ENCODE measurements at places on chromosomes 4 and X.

DNA sequence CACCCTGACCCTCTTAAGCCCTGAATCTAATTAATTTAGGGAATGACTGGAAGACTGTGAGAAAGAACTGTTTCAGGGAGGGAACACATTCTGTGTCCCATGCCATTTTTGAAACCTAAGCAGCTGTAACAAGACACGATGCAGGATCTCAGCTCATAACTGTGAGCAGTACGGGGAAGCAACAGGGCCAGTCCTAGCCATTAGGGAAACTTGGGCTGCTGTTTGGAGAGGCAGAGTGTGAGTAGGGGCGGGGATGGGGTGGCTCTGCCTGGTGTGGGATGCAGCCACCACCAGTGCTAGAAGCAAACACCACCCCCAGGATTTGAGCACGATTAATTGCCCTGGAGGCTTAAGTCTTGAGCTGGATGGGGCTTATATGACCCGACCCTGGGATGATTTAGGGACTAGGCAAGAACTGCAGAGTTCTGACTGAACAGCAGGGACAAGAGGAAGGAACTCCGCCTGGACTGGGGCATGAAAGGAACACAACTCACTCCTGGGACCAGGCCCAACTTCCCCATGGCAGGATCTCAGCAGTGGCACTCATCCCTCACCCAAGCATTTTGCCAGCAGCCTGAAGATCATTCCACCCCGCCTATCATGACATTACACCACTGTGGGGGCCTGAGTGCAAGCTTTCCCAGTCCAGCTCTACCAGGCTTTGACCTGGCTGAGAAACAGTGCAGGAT lies 43.1 kb downstream of the ATRX start:
- H3K27ac ChIP-seq: no peak overlapping the region
- no peak for DNase-seq
- no peak overlapping the region for H3K4me3 ChIP-seq
- H3K4me1 ChIP-seq: peaks cover 6% of the 10 kb centered on the region
- H3K36me3 ChIP-seq: no peaks in the 10 kb centered on the region
- H3K27me3 ChIP-seq: no peaks in the 10 kb centered on the region

DNA sequence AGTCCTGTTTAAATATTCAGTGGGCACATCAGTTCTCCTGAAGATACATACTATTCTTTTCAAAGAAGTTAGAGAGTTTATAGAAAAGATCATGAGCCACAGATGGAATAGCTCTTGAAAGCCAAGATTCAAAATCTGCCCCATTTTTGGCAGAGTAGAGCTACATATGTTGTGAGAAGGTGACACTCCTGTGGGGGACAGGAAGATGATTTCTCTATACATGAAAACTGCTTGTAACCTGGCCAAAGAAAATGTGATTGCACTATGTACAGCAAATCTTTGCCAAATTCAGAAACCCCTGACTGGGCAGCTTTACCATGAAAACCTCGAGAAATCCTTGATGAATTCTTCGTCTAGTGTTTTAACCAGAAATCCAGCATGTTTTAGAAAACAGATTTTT lies 44.9 kb downstream of the GPM6A start:
- no peaks in the 10 kb centered on the region for H3K4me1 ChIP-seq
- H3K36me3 ChIP-seq: no peaks in the 10 kb centered on the region
- H3K27me3 ChIP-seq: no peaks in the 10 kb centered on the region
- DNase-seq: no peak
- H3K27ac ChIP-seq: no peak overlapping the region

DNA sequence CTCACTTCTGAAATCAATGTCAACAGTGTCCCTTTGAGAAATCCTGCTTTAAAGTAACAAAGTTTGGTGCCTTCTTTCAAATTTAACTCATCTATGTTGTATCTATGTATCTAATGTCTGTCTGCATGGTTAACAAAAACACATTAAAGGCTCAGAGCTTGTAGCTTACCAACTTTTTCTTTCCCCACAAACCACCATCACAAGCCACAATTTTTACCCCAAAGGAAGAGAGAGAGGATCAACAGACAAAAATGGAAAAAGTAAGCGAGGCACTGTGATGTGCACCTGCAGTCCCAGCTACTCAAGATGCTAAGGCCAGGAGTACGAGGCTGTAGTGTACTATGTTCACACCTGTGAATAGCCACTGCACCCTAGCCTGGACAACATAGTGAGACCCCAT lies 17.2 kb downstream of the ATRX start:
- H3K27me3 ChIP-seq: no peaks in the 10 kb centered on the region
- H3K27ac ChIP-seq: no peak overlapping the region
- no peak overlapping the region for H3K4me3 ChIP-seq
- no peaks in the 10 kb centered on the region for H3K36me3 ChIP-seq

DNA sequence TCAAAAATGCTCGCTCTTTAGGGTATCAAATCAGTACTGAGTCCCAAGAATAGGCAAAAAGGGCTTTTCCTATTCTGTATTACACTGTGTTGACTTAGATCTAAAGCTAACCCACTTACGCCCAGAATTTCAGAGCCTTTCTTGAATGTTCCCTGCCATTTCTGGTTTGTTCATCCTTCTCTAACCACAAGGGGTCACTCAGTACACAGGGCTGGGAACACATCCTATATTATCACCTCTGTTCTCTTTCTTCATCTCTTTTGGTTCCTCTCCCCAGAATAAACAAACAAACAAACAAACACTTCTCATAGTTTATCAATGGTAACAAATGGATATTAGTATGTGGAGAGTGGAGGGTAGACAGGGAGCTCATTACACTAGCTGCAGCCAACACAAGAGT lies 25.5 kb upstream of the MORC4 start:
- DNase-seq: no peak
- H3K27me3 ChIP-seq: no peaks in the 10 kb centered on the region
- no peaks in the 10 kb centered on the region for H3K4me1 ChIP-seq
- H3K27ac ChIP-seq: no peak overlapping the region

- H3K36me3 ChIP-seq: no peaks in the 10 kb centered on the region
- no peak for DNase-seq
- H3K4me3 ChIP-seq: no peak overlapping the region
- no peak overlapping the region for H3K27ac ChIP-seq
These were observed 14.9 kb upstream of the EXOSC9 start for GRCh38 chr4:121786221-121786620.

DNA sequence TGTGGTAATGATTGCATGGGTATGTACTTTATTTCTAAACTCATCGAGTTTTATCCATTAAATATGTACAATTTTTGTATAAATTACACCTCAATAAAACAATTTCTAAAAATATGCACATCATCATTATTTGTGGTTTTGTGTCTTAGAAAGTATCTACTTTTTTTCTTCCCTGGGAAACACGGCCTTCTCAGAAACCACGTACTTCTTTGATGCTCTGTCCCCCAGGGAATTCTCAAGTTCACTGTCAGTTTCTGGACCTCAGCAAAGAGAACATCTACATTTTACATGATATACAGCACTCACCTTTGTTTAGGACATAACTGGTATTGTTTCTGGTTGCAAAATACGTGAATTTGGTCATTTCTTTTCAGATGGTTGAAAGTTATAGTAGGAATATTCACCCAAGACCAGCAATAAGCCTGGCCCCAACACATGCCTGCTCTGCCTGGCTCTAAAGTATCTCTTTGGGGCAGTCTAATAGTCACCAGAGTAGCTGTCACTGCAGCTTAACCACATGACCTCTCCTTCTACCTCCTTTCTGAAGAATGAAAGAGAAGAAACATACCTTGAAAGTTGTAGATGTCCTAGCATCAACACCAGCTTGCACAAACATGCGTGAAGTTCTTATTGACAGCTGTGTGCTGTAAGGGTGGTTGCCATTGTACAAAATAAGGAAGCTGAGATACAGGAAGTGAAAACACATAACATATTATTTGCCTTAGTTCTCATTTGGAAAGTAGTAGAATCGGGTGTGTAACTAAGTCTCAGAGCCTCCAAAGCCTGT lies 48.4 kb upstream of the SPANXN4 start:
- DNase-seq: no peak
- H3K4me1 ChIP-seq: no peaks in the 10 kb centered on the region
- no peak overlapping the region for H3K27ac ChIP-seq
- H3K27me3 ChIP-seq: no peaks in the 10 kb centered on the region

DNA sequence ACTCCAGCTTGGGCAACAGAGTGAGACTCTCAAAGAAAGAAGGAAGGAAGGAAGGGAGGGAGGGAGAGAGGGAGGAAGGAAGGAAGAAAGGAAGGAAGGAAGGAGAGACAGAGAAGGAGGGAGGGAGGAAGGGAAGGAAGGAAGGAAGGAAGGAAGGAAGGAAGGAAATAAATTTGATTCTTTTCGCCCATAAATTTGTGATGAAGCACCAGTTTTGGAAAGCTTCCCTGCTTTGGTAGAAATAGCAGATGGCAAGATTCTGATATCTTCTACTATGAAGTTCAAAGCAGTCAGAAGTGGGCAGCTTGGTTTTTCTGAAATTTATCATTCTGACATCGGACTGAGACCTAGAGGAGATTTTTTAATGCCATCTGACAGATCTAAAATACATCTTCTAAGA lies 11.7 kb upstream of the GYG2 start:
- no peaks in the 10 kb centered on the region for H3K36me3 ChIP-seq
- H3K27me3 ChIP-seq: no peaks in the 10 kb centered on the region
- no peak for DNase-seq
- H3K27ac ChIP-seq: no peak overlapping the region

GRCh38 chrX:73785493-73785892 lies 222.5 kb downstream of the CHIC1 start:
- H3K27me3 ChIP-seq: no peaks in the 10 kb centered on the region
- H3K27ac ChIP-seq: no peak overlapping the region
- no peaks in the 10 kb centered on the region for H3K4me1 ChIP-seq
- no peaks in the 10 kb centered on the region for H3K36me3 ChIP-seq
- no peak for DNase-seq
- no peak overlapping the region for H3K4me3 ChIP-seq

GRCh38 chrX:123184219-123184865 lies at the start of gene GRIA3:
TSS of gene GRIA3 (plus strand) at chrX:123184278. CDS start at chrX:123184536, 258 bp downstream.
- peaks cover 28% of the 10 kb centered on the region for H3K27me3 ChIP-seq
- peak within 1 kb of the TSS; percentile 55 for H3K4me3 ChIP-seq
- H3K27ac ChIP-seq: no peak within 1 kb of the TSS
- no peaks in the 10 kb centered on the region for H3K36me3 ChIP-seq
- DNase-seq: no peak
- peaks cover 16% of the 10 kb centered on the region for H3K4me1 ChIP-seq

GRCh38 chr4:149723065-149723464 lies 92.6 kb downstream of the IQCM start:
- H3K4me3 ChIP-seq: no peak overlapping the region
- H3K27ac ChIP-seq: no peak overlapping the region
- no peaks in the 10 kb centered on the region for H3K27me3 ChIP-seq
- no peak for DNase-seq

- H3K36me3 ChIP-seq: no peaks in the 10 kb centered on the region
- no peaks in the 10 kb centered on the region for H3K4me1 ChIP-seq
- DNase-seq: no peak
- H3K4me3 ChIP-seq: no peak overlapping the region
- no peak overlapping the region for H3K27ac ChIP-seq
- no peaks in the 10 kb centered on the region for H3K27me3 ChIP-seq
These were observed 1003.5 kb downstream of the STPG2 start for GRCh38 chr4:97139791-97140190.

DNA sequence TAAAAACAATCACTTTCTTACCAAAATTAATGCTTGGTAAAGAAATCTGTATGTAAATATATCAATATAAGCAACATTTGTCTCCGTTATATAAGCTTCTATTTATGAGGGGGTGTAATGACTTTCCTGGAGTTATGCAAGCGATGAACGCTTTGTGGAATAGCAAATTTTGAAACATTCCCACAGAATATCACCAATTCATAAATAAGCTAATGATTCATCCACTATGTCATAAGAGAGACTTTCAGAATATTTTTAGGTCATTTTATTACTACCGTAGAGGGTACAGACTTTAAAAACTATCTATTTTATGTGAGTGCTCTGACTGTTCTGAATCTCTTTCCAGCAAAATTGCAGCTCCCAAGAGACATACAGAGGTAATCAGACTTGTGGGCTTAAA lies 179.5 kb upstream of the FTHL17 start:
- DNase-seq: no peak
- no peaks in the 10 kb centered on the region for H3K4me1 ChIP-seq
- no peak overlapping the region for H3K27ac ChIP-seq
- H3K36me3 ChIP-seq: no peaks in the 10 kb centered on the region
- H3K27me3 ChIP-seq: no peaks in the 10 kb centered on the region

GRCh38 chr4:86834901-86835300 lies 14.3 kb downstream of the SLC10A6 start:
- H3K27me3 ChIP-seq: no peaks in the 10 kb centered on the region
- H3K36me3 ChIP-seq: peaks cover 8% of the 10 kb centered on the region
- H3K27ac ChIP-seq: no peak overlapping the region
- no peak for DNase-seq
- no peak overlapping the region for H3K4me3 ChIP-seq
- H3K4me1 ChIP-seq: peaks cover 15% of the 10 kb centered on the region

DNA sequence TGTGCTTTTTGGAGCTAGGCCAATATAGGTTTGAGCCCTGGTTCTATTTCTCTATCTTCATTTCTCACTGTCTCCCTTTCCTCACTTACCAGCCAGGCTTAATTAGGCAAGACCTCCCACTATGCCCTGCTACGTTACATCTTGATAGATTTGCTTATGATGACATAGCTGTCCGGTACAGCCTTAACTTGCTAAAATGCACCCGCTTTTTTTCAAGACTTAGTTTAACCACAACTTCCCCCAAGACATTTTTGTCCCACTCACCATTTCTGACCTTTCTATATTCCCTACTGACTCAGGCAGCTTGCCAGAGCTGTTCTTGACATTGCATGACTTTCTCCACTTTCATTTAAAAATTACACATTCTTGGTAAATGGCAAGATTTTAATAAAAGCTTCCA lies 152.6 kb downstream of the MID1 start:
- H3K27me3 ChIP-seq: no peaks in the 10 kb centered on the region
- DNase-seq: no peak
- no peak overlapping the region for H3K27ac ChIP-seq
- H3K4me1 ChIP-seq: no peaks in the 10 kb centered on the region
- no peaks in the 10 kb centered on the region for H3K36me3 ChIP-seq

DNA sequence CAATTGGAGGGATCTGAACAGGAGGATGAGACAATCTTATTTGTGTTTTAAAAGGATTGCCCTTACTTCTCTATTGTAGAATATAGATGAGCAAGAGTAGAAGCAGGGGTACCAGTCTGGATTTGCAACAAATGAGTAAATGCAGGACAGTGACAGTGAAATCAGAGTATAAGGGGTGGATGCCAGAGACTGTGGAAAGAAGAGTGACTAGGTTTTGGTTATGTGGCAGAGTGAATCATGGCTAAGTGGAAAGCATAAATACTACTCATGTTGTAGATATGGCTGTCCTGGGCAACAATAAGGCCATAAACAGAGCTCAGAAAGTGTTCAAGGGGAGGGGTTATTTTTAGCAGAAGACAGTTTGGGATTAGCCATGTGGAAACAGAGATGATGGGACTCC lies 6.0 kb upstream of the VSIG4 start:
- H3K27me3 ChIP-seq: no peaks in the 10 kb centered on the region
- H3K4me3 ChIP-seq: no peak overlapping the region
- DNase-seq: no peak
- no peaks in the 10 kb centered on the region for H3K36me3 ChIP-seq
- no peaks in the 10 kb centered on the region for H3K4me1 ChIP-seq

- no peaks in the 10 kb centered on the region for H3K36me3 ChIP-seq
- peaks cover 43% of the 10 kb centered on the region for H3K4me1 ChIP-seq
- no peaks in the 10 kb centered on the region for H3K27me3 ChIP-seq
- no peak overlapping the region for H3K4me3 ChIP-seq
- no peak overlapping the region for H3K27ac ChIP-seq
These were observed 4.0 kb upstream of the IL13RA1 start for GRCh38 chrX:118723376-118723775.
